ENCODE measurements at places on chromosomes 7 and 10. TPM values are rescaled to one million over a fixed set of nuclear protein-coding genes. Genes with fewer than 3 reads are reported as not detected.

DNA sequence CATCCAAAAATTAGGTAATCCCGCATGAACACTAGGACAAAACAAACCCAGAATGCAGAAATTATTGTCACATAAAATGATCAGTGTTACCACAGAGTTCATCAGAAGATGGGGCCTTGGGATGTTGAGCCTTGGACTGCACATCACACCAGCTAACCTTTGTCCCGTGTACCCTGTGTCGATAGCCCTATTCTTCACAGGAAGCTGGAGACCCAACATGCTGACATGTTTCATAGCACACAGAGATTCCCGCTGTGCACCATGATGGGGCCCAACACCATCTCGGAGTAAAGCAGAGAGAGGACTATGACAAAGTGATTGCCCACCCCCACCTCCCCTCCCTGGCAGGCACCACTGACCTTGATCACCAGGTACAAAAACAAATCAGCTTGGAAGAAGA lies 4.5 kb downstream of the PTPRN2 start:
- DNase-seq, result no peak

ICA1 gene
- total RNA-seq, result not detected

DNA sequence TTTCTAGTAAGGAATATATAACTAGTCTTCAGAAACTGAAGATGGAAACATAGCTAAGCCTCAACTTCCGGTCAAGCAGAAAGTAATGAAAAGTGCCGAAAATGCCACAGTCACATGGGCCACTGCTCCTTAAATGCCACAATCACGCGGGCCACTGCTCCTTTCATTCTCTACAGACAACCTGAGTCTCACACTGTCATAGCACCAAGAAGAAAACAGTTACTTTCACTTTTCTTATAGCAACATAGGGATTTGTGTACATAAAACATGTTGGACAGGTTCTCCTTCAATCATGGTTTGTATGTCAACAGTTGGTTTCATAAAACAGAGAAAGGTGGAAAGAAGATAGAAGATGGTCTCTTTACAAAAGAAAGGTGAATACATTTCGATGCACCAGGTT lies 48.6 kb upstream of the NOBOX start:
- DNase-seq, result no peak

GRCh38 chr10:78066012-78066411 lies 32.3 kb downstream of the RPS24 start:
- DNase-seq, result no peak

DNA sequence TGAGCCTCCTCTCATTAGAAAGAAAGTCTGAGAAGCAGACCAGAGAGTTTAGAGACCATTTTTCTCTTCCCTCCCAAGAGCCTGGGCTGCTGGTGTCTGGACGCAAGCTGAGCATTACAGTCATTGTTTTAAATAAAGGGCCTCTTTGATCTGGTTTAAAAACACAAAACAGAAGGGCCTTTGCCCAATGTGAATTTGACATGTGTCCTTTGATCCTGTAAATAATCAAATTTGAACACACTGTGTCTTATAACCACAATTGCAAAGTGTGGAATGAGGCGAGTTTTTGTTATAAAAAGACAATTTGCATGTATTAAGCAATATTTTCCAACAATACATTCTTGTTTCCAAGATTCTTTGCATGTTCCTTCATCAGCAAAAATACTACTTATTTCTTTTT lies 158.5 kb downstream of the C7orf25 start:
- no peak for DNase-seq

Data from myocyte (in vitro differentiated cells).